ENCODE measurements at places on chromosomes 11 and 22.

- H3K27me3 ChIP-seq: peaks cover 3% of the 10 kb centered on the region
- DNase-seq: no peak
- no peak overlapping the region for H3K27ac ChIP-seq
Observed at GRCh38 chr11:65321828-65322485, 7.3 kb downstream of the CDC42EP2 start.

GRCh38 chr11:34002420-34002819 lies 49.1 kb upstream of the CAPRIN1 start:
- H3K27ac ChIP-seq: no peak overlapping the region
- peaks cover 50% of the 10 kb centered on the region for H3K27me3 ChIP-seq
- no peak for DNase-seq
- no peak overlapping the region for H3K4me3 ChIP-seq

- no peak overlapping the region for H3K4me3 ChIP-seq
- no peak for DNase-seq
- H3K27me3 ChIP-seq: no peaks in the 10 kb centered on the region
- no peak overlapping the region for H3K27ac ChIP-seq
Observed at GRCh38 chr11:16195651-16196050, 160.7 kb downstream of the SOX6 start.

GRCh38 chr22:19232623-19233022 lies 54.1 kb upstream of the SLC25A1 start:
- H3K4me3 ChIP-seq: no peak overlapping the region
- no peak for DNase-seq
- H3K27ac ChIP-seq: no peak overlapping the region

DNA sequence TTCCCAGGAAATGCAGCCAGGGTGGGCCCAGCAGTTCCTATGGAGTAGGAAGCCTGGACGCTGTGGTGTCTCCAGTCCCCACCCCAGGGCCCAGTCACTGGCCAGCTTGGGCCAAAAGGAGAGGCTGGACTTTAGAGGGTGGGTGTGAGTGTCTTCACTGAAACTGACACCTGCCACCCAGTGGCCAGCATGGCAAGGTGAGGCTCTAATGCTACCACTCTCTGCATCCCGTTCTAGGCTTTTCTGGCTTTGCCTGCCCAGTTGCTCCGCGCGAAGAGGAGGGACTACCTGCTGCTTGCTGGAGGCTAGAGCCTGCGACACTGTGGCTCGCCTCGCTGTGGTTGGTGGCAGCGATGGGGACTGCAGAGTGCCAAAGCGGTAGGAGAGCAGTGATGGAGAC lies 35.4 kb downstream of the C22orf42 start:
- H3K27ac ChIP-seq: no peak overlapping the region
- H3K4me1 ChIP-seq: peaks cover 7% of the 10 kb centered on the region
- DNase-seq: no peak
- H3K4me3 ChIP-seq: no peak overlapping the region
- no peaks in the 10 kb centered on the region for H3K36me3 ChIP-seq
- H3K27me3 ChIP-seq: no peaks in the 10 kb centered on the region

All from activated CD4-positive, alpha-beta T cell treated with anti-CD3 and anti-CD28 coated beads, Interleukin-2, amount 10 ng/mL, durations not matched to agents 24 days and 14 days (primary cell).